CD4-positive, alpha-beta T cell treated with Interleukin-10 for 1 hour (primary cell): ENCODE measurements at places on chromosomes 6 and 20.

DNA sequence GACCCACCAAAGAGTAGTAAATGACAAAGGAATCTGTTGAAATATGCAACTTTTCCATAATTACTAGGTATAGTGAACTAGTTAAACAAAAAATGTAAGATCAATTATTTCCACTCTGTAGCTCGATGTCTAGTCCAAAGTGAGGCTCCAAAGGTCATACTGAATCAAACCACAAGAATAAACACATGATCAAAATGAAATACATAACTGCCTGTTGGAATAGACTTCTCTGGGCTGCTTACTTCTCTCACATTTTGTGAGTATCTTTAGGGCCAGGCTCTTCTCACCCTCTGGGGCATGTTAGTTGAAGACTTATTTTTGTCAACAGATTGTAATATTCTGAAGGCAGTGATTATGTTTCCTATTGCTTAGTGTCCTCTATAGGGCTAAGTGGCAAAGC, 103.7 kb upstream of the TMEM170B start:
- no peak for DNase-seq

GRCh38 chr6:134477991-134478635, 160.2 kb upstream of the SGK1 start:
- no peak for DNase-seq

DNA sequence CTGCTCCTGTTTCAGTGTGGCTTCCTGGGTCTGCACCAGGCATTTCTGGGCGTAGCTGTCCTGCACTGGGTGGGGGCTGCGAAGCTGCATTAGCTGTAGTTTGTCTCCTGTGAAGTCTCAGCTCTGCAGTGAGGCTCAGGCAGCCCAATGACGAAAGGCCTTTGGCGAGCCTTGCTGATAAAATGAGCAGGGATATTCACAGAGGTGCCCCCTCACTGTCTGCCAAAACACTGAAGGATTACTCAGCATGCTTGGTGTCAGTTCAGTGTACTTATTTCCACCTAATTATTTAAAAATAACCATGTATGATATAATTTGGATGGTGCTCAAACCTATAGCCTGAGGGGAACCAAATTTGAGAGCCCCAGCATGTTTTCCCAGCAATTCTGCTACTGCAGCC, 73.5 kb downstream of the ECT2L start:
- DNase-seq, result no peak

DNA sequence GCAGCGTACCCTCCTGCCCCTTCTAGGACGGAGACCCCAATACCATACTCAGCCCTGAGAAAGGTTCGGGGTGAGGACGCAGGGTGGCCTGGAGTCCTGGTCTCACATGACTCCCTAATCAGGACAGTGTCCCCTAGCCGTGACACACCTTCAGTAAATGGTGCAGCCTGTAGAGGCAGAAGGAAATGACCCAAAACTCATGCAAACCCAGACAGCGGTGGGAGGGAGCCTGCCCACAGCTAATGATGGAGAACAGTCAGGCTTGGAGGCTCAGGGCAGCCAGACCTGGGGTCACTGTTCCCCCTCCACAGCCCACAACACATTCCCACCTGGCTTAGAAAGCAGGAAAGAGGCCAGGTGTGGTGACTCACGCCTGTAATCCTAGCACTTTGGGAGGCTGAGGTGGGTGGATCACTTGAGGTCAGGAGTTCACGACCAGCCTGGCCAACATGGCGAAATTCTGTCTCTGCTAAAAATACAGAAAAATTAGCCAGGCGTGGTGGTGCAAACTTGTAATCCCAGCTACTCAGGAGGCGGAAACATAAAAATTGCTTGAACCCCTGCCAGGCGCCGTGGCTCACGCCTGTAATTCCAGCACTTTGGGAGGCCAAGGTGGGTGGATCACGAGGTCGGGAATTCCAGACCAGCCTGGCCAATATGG, 8.8 kb upstream of the HMGA1 start:
- no peak for DNase-seq

- no peak for DNase-seq
Measured at GRCh38 chr20:61977419-61977786, 88.3 kb downstream of the TAF4 start.

DNA sequence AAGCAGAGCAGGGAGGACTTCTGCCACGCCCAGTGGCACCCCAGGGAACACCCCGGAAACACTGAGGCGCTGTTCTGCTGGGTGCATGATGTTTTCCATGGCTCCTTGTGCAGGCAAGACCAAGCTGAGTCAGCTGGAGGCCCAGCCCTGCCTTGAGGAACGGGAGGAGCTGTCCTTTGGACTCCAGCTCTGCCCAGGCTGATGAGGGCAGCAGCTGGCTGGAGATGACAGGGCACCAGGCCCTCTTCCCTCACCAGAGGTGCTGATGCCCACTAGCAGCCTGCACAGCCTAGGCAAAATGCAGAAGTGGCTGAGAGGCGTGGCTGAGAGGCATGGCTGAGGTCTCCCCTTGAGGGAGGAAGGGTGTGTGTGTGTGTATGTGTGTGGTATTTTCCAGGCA, 2.4 kb downstream of the C6orf132 start:
- DNase-seq, result no peak
